ENCODE measurements at places on chromosomes 5 and 9. TPM values are rescaled to one million over a fixed set of nuclear protein-coding genes. Genes with fewer than 3 reads are reported as not detected.

FGF18 gene
- total RNA-seq, result 0.63 TPM

- no peak for DNase-seq
These were observed 43.1 kb upstream of the TTC39B start for GRCh38 chr9:15349892-15350761.

MOB3B gene
- total RNA-seq, result 16.1 TPM

GRCh38 chr5:119411361-119412278 is 40.7 kb upstream of the HSD17B4 start:
- DNase-seq, result peak; percentile 65

DNA sequence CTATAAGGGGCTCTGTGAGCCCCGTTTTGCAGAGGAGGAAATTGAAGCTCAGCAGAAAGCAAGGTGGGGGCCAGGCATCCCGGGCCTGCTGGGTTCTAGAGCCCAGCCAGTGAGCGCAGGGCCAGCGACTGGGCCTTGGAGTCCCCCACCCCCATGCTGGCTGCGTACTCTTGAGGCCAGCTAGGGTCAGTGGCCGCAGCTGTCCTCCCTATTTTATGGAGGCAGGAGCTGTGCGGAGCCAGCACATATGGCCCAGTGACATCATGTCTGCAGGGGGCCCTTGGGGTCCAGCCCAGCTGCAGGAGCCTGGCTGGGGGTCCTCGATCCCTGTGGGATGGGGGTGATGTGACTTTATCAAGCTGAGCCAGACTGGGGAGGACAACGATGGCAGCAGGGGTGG is 71.3 kb downstream of the HMCN2 start:
- DNase-seq, result no peak

RORB gene
- total RNA-seq, result 6.5 TPM

- DNase-seq, result no peak
These were observed 63.7 kb downstream of the GLIS3 start for GRCh38 chr9:4235871-4236804.

RNF224 gene
- total RNA-seq, result 0.17 TPM

DNA sequence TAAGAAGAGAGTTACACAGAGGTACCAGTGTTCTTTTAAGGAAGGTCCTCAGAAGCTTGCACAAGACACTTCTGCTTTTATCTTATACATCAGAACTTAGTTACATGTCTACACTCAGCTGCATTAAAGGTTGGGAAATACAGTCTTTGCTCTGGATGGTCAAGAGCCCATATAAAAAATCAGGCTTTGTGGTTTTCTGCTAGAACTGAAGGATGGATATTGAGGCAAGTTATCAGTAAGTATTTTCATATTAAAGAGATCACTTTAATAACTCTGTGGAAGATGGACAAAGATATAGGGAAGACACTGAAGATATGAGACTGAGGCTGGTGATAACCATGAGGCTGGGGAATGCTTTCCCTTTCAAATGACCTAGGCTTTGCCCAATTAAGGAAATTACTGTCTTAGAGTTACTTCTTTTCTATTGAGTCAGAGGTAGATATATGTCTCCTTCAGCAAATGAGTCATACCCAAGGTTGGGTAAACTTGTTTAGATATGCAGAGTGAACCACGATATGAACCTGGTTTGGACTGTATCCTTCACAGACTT is 87.0 kb upstream of the TNC start:
- no peak for DNase-seq

- DNase-seq, result no peak
These were observed 278.3 kb upstream of the PTGER4 start for GRCh38 chr5:40401284-40402006.

DNA sequence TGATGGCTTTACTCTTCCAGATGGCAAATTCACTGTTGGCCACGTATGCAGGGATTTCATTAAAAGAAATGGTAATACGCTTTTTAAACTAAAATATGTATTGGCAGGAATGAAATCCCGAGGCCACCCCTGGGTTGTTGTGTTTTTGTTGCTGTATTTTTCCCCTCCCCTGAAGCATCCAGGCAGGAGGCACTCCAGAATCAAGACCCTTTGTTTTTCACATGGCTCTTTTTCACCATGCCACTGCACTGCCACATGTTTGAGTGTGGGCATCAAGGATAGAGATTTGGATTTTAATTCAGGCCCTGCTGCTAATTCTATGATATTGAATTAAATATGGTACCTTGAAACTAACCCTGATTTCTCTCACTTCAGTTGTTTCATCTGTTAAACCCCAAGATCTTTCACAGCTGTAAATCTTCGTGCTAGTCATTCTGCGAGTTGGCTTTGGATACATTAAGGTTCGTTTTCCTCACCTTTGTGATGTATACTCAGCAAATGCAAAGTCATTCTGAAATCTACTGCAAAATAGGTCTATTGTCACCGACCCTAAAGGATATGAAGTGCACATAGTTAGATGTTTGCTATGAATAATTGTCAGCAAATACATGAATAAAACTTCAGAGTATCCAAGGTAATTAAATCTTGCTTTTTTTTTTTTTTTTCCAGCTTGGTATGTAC is 533.4 kb downstream of the PTPRD start:
- DNase-seq, result no peak

- DNase-seq, result no peak
These were observed 5.3 kb downstream of the TXNDC15 start for GRCh38 chr5:134879456-134879855.

- DNase-seq, result no peak
These were observed 133.5 kb downstream of the MED27 start for GRCh38 chr9:131946180-131946579.

GRCh38 chr9:112174965-112175795 is at the start of gene SUSD1:
SUSD1 (minus strand) TSS chr9:112175297; CDS start chr9:112175235, 62 bp downstream.
- no peak for DNase-seq

DNA sequence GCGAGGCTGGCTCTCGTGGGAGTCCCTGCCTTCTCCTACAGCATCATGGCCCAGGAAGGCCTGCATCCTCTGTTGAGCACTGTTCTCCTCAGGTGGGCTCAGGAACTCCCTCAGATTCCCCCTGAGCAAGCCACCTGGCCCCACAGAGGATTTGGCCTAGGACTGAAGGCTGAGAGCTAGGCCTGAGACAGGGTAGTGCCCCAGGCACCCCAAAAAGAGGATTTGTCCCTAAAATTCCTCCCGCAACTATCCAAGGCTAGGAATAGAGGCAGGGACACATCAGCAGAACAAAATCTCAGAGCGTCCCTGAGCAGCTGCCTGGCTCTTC is 11.0 kb upstream of the IRF1 start:
- DNase-seq, result no peak

LHFPL2 gene
- total RNA-seq, result 38.0 TPM

- DNase-seq, result no peak
These were observed 156.4 kb upstream of the TRPC7 start for GRCh38 chr5:136521696-136522095.

GRCh38 chr9:102445906-102446305 is 549.2 kb upstream of the CYLC2 start:
- no peak for DNase-seq
